ENCODE measurements at places on chromosomes 13 and 19.

DNA sequence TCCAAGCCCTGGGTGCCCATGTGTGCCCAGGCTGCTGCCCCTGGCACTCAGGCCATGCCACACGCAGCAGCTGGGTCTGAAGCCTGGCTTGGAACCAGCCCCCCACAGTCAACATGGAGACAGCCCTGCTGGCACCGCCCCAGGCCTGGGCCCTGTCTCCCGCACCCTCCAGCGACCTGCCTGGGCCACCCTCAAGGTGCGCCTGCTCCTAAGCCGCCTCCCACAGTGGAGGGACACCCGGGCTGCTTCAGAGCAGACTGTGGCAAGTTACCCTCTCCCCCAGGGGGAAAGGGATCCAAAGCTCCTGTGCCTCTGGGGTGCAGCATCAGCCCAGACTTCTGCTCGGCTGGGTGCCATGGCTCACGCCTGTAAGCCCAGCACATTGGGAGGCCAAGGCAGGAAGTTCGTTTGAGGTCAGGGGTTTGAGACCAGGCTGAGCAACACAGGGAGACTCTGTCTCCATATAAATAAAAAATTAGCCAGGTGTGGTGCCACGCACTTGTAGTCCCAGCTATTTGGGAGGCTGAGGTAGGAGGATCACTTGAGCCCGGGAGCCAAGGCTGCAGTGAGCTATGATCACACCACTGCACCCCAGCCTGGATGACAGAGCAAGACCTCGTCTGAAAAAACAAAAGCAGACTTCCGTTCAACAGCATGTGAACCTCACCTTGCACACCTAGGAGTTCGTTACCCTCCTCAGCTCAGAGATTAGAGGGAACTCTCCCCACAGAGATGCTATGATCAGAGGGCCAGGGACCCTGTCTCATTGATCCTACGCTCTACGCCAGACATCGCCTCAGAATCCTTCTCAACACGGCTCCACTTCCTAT, 15.6 kb downstream of the ELL start:
- H3K27me3 ChIP-seq = no peaks in the 10 kb centered on the region
- peaks cover 41% of the 10 kb centered on the region for H3K4me1 ChIP-seq
- peak overlapping the region; percentile 52 for H3K27ac ChIP-seq
- H3K36me3 ChIP-seq = no peaks in the 10 kb centered on the region

GRCh38 chr13:106700439-106700838, 132.5 kb upstream of the ARGLU1 start:
- no peaks in the 10 kb centered on the region for H3K36me3 ChIP-seq
- no peak for DNase-seq
- no peaks in the 10 kb centered on the region for H3K27me3 ChIP-seq
- no peak overlapping the region for H3K4me3 ChIP-seq

DNA sequence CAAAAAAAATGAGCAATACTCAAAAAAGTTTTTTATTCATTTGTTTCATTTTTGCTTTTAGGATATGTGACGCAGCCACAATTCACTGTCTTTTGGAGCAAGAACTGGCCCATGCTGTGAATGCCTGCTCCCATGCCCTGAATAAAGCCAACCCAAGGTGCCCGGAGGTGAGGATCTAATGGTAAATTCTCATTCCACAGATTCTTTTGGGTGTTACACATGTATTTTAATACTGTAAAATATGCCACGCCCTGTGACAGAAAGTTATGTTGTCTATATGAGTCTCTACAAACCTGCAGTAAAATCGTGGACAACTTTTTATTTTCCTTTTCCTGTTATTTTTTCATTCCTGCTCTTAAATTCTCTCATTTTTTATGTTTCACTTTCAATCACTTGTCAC, 57.5 kb upstream of the AKAP11 start:
- H3K27ac ChIP-seq = no peak overlapping the region
- H3K4me3 ChIP-seq = no peak overlapping the region
- DNase-seq = no peak
- no peaks in the 10 kb centered on the region for H3K36me3 ChIP-seq
- H3K4me1 ChIP-seq = no peaks in the 10 kb centered on the region

DNA sequence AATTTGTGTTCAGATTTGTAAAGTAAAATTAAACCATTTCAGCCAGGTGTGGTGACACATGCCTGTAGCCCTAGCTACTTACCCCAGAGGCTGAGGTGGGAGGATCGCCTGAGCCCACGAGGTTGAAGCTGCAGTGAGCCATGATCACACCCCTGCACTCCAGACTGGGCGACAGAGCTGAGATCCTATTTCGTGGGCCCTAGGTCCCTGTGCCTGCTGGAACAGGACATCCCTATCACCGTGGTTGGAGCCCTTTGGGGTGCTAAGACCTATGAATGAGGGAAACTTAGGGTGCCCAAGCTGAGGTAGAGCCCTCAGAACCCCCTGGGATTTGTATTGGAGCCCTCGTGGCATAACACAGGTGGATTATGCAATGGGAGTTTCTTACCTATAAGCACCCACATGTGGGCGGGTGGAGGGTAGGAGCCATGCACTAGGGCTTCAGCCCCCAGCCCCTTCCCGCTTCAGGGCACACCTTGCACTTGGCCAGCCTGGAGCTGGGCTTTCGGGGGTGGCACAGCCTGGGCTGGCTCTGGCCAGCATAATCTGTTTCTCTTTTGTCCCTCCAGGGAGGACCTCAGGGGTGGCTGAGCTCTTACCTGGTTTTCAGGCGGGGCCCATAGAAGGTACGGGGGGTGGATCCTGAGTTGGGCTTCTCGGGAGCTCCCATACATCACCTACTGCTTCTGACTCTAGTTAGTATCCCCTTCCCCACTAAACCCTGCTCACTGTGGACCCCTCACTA, 7.2 kb upstream of the USF2 start:
- H3K4me1 ChIP-seq = peaks cover 8% of the 10 kb centered on the region
- peak; percentile 21 for DNase-seq
- no peak overlapping the region for H3K4me3 ChIP-seq
- H3K27me3 ChIP-seq = no peaks in the 10 kb centered on the region
- no peak overlapping the region for H3K27ac ChIP-seq
- H3K36me3 ChIP-seq = peaks cover 10% of the 10 kb centered on the region

- no peak for DNase-seq
- no peak overlapping the region for H3K4me3 ChIP-seq
- H3K27ac ChIP-seq = no peak overlapping the region
- H3K36me3 ChIP-seq = peaks cover 5% of the 10 kb centered on the region
- H3K4me1 ChIP-seq = peaks cover 42% of the 10 kb centered on the region
- no peaks in the 10 kb centered on the region for H3K27me3 ChIP-seq
These were observed 26.5 kb downstream of the MPND start for GRCh38 chr19:4369888-4370260.

DNA sequence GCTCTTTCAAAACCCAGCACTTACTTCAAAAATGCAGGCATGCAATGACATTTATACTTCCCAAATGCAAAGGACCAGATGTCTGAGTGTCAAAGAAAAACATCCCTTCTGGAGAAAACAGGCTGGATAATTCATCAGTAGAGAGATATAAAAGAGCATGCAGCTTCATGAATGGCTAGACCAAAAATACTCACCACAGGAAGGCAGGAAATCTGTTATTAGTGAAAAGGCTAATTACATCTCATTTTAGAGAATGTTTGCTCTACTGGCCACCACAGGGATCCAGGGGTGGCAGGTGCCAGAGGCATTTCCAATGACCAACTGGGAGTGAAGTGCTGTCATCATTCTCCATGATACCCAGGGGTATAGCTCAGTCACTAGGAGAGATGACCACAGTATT, 106.5 kb downstream of the LHFPL6 start:
- H3K27me3 ChIP-seq = no peaks in the 10 kb centered on the region
- no peak overlapping the region for H3K4me3 ChIP-seq
- no peaks in the 10 kb centered on the region for H3K36me3 ChIP-seq
- no peak overlapping the region for H3K27ac ChIP-seq
- no peaks in the 10 kb centered on the region for H3K4me1 ChIP-seq

- no peaks in the 10 kb centered on the region for H3K36me3 ChIP-seq
- no peak overlapping the region for H3K4me3 ChIP-seq
- H3K27ac ChIP-seq = no peak overlapping the region
- H3K27me3 ChIP-seq = no peaks in the 10 kb centered on the region
These were observed 149.7 kb downstream of the OXGR1 start for GRCh38 chr13:96844616-96845015.

DNA sequence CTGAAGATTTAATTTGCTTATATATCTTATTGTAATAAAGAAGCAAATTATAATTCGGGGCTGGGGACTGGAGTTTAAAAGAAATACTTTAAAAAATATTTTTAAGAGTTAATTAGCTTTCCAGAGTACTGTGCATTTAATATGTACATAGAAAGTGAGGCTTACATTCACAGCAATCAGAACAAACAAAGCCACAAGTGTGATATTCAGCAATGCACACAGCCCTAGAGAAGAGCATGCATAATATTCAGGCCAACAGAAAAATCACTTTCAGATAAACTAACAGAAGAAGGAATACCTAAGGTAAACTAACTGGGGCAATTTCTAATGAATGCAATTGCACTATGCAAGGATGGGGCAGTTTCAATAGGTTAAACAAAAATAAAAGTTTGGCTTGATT, 241.8 kb downstream of the GPC6 start:
- no peak overlapping the region for H3K27ac ChIP-seq
- no peaks in the 10 kb centered on the region for H3K27me3 ChIP-seq
- no peaks in the 10 kb centered on the region for H3K36me3 ChIP-seq
- no peak for DNase-seq
- no peaks in the 10 kb centered on the region for H3K4me1 ChIP-seq
- H3K4me3 ChIP-seq = no peak overlapping the region

GRCh38 chr13:39481491-39481890, 121.5 kb downstream of the LHFPL6 start:
- H3K4me1 ChIP-seq = no peaks in the 10 kb centered on the region
- H3K36me3 ChIP-seq = no peaks in the 10 kb centered on the region
- no peaks in the 10 kb centered on the region for H3K27me3 ChIP-seq
- DNase-seq = no peak
- no peak overlapping the region for H3K4me3 ChIP-seq
